ENCODE measurements at places on chromosomes 3 and 15. TPM values are rescaled to one million over a fixed set of nuclear protein-coding genes. Genes with fewer than 3 reads are reported as not detected.

Gene GASK1A
- 40.1 TPM for total RNA-seq

Gene SNTN
- total RNA-seq = 0.50 TPM

Gene CYP19A1
- 1.1 TPM for total RNA-seq

DNA sequence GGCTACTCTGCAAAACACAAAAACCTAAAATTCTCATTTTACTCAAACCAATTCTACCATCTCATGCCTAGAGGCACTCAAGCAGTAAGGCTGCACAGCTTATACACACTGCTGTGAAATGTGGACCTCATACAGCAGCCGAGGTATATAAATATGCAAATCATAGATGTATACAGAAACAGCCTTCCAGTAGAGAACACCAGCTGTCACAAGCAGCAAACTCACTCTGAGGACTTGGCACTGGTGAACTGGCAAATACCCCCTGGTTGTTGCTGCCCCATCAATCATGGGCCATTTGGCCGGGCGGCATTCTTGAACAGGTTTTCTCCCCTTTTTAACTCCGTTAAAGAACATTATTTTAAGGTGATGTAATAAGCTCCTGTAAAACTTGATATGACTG, 378.0 kb downstream of the LSAMP start:
- H3K27me3 ChIP-seq = no peaks in the 10 kb centered on the region
- no peaks in the 10 kb centered on the region for H3K36me3 ChIP-seq
- H3K27ac ChIP-seq = no peak overlapping the region
- no peak overlapping the region for H3K4me3 ChIP-seq
- no peak for DNase-seq

- peaks cover 10% of the 10 kb centered on the region for H3K4me1 ChIP-seq
- DNase-seq = no peak
- H3K27ac ChIP-seq = no peak overlapping the region
Measured at GRCh38 chr3:43388175-43388574, 101.8 kb downstream of the SNRK start.

DNA sequence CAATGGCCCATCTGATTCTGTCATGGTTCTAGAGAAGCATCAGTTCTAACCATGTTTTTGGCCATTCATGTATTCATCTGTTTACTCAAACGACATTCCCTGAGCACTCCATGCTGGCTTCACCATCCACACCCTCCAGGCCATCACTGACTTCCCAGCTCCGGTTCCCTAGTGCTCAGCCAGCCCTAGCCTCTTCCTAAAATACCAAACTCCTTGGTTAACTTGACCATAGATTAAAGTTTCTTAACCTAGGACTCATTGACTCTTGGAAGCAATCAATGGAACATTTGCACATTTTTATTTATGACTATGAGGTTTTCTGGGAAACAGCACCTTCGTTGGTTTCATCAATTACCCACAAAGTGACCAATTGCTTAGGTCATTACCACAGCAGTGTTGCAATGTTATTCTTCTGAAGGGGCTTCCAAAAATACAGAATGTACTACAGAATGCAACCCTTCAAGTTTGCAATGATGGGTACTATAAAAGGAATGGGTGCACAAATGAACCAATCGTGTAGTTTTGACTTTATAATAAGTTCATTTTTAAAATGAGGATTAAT, 27.2 kb upstream of the SLC25A36 start:
- H3K4me3 ChIP-seq = no peak overlapping the region
- H3K4me1 ChIP-seq = no peaks in the 10 kb centered on the region
- no peaks in the 10 kb centered on the region for H3K36me3 ChIP-seq

DNA sequence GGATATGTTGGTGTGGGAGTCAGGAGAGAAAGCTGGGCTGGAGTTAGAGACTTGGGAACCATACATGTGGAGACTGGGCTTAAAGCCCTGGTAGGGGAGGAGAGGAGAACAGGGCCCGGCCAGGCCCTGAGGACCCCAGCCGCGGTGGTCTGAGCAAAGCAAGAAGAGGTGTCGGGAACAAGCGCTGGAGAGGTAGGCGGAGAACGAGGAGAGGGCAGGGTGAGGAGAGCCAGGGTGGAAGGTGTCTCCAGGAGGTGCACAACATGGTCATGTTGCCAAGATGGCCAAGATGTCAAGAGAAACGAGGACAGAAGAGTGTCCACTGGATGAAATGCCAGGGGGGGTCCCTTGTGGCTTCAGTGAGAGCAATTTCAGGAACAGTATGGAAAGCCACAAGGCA, 5.5 kb downstream of the CHAC1 start:
- no peak overlapping the region for H3K4me3 ChIP-seq
- peaks cover 47% of the 10 kb centered on the region for H3K4me1 ChIP-seq

DNA sequence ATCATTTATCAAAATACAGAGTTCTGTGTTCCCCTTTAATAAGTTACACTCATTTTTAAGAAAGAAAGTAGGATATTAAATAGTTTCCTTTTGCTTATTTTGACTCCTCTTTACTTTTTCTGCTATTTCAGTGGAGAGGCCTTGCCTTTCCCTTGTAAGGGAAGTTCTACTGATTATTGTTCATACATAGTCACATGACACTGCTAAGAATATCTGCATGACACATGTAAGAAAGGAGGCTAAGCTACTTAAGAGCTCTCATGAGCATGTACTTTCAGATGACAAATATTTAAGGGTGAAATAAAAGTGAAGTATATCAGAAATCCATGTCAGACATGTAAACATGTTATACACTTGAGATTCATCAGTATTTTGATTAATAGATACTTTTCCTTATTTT, 39.0 kb downstream of the MYRIP start:
- DNase-seq = no peak
- H3K27me3 ChIP-seq = no peaks in the 10 kb centered on the region
- H3K4me3 ChIP-seq = no peak overlapping the region
- H3K36me3 ChIP-seq = no peaks in the 10 kb centered on the region
- H3K4me1 ChIP-seq = no peaks in the 10 kb centered on the region
- H3K27ac ChIP-seq = no peak overlapping the region

DNA sequence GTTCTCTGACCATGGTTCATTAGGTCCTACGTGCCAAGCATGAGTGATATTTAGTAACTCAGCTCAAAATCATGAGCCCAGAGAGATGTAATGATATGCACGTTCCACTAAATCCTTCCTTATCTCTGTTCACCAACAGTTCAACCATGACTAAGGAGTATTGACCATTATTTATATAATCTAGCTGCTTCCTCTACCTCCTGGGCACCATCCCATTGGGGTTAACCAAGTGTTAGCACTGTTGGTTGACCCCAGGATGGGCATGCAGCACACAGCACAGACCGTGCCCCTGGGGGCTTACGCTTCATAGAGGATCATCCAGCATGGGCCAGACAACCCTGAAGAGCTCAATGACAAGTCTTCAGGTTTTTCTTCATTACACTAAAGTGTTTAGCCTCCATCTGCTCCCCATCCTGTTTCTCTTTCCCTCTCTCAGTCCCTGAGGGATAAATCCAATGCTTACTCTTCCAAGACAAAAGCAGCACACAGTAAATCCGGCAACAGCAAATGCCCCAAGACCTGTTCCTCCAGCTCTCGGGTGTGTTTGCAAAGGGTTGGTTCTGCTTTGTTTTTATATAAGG, 10.4 kb downstream of the FAM174B start:
- H3K4me1 ChIP-seq = peaks cover 3% of the 10 kb centered on the region
- no peaks in the 10 kb centered on the region for H3K27me3 ChIP-seq
- H3K36me3 ChIP-seq = no peaks in the 10 kb centered on the region
- no peak overlapping the region for H3K4me3 ChIP-seq

DNA sequence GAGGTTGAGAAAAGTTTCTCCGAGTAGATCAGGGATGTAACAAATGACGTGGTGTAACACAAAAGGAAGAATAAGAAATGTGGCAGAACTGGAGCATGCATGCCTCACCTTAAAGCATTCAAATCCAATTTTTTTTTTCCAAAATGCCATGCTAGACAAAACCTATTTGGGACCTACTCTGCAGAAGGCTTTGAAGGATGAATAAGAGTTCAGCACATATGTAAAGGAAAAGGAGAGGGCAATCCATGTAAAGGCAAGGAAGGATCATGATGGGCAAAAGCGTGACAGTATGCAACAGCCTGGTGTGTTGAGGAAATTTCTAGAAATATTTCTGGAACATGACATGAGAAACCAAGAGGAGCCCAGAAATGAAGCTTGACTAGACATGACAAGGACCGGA, 116.4 kb downstream of the OXNAD1 start:
- no peak for DNase-seq
- no peak overlapping the region for H3K27ac ChIP-seq
- no peaks in the 10 kb centered on the region for H3K27me3 ChIP-seq
- H3K4me1 ChIP-seq = peaks cover 7% of the 10 kb centered on the region
- H3K4me3 ChIP-seq = no peak overlapping the region

DNA sequence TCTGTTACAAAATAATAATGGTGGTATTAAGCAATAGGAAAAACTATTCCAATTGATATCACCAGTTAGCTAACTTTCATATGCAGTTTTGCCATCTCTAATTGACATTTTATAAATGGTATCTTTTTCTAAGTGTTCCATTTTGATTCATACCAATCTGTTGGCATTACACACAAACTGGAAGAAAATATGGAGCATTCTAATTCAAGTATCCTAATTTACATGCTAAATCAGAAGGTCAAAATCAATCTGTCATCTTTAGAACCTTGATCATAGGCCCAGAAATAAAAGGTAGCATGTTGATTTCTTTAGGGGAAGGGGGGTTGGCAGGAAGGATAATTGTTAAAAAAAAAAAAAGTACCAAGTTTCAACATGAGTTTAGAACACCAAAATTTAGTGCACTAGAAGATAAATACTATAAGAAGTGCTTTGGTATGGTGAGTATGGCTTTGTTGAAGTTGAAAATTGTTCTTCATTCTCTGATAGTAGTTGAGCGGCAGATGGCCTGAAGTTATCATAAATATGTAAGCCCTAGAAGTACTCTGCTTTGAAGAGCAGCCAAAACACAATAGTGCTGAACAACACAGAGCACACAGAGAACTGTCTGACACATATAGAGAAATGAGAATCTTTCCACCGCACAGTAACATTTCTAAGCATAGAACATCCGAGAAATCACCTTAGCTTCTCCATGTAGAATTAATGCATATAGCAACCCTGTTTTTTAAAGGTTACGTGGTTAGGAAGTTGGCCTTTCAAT, 130.1 kb downstream of the TAFA4 start:
- no peak for DNase-seq
- no peak overlapping the region for H3K27ac ChIP-seq
- no peaks in the 10 kb centered on the region for H3K27me3 ChIP-seq
- H3K4me3 ChIP-seq = no peak overlapping the region
- H3K36me3 ChIP-seq = no peaks in the 10 kb centered on the region

- peak; percentile 49 for DNase-seq
- H3K36me3 ChIP-seq = no peaks in the 10 kb centered on the region
- H3K4me1 ChIP-seq = no peaks in the 10 kb centered on the region
- no peak overlapping the region for H3K4me3 ChIP-seq
- no peak overlapping the region for H3K27ac ChIP-seq
Measured at GRCh38 chr15:60226924-60227323, 170.9 kb downstream of the ANXA2 start.
